ENCODE measurements at places on chromosomes 1 and 21.

- DNase-seq: no peak
These were observed 1.6 kb upstream of the DNMT3L start for GRCh38 chr21:44263221-44263760.

- no peak for DNase-seq
These were observed 5.4 kb downstream of the TMEM59 start for GRCh38 chr1:54047384-54048305.

DNA sequence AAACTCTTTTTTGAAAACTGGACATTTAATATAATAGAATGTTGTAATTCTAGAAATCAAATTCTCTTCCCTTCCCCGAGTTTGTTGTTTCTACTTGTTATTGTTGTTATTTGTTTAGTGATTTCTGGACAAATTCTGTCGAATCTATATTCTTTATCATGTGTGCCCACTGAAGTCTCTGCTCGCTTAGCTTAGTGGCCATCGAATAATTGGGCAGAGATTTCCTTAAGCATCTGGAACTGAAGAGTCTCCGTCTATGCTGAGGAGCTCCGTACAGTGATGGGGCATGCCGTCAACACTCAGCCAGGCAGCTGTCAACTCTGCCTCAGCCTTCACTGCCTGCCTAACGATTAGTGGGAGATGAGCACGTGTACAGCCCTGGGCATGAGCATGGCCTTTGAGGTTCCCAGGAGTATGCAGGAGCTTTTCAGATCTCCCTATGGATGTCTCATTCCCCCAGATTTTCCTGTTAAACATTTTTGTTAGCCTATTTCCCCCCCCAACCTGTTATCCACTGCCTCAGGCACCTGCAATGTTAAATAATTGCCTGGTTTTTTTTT is 66.8 kb downstream of the SLX9 start:
- no peak for DNase-seq

DNA sequence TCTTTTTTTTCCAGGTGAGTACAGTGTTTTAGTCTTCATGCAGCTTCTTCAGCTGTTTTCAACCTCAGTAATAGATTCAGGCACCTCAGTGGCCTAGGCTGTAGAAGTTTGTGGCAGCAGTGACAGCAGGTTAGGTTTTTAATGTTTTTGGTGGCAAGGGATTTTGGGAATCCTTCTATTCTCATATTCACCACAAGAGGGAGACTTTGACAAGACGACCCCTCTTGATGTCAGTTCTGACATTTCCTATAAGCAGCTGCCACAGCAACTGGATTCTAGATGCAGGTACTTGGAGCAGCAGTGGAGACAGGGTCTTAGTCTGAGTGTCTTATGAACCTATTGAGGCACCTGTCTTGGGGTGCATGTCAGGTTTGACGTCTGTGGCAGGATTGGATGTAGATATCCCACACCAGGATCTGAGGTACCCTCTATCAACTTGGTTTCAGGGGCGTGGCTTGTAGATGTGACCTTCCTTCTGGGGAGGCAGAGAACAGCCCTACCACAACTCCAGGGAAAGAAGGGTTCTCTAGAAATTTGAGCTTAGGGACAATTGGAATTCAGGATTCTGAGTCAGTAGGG is 1104.2 kb upstream of the TMPRSS15 start:
- no peak for DNase-seq

- no peak for DNase-seq
These were observed 90.5 kb downstream of the PIK3R3 start for GRCh38 chr1:46041974-46042373.

DNA sequence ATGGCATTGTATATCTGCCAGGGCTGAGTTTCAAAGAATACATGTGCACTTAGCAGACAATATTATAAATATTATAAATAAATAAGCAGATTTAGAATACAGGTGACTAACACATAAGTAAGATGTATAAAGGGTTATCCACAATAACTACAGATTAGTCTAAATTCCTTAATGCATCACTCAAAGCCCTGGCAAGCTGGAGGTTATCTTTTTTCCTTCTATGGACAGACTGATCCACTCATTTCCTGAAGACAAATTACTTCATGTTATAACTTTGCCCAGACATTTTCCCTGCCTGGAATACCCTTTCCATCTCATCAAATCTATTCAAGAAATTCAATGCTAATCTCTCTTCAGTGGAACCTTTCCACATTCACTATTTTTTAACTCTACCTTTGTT is 38.8 kb downstream of the LUZP1 start:
- no peak for DNase-seq

DNA sequence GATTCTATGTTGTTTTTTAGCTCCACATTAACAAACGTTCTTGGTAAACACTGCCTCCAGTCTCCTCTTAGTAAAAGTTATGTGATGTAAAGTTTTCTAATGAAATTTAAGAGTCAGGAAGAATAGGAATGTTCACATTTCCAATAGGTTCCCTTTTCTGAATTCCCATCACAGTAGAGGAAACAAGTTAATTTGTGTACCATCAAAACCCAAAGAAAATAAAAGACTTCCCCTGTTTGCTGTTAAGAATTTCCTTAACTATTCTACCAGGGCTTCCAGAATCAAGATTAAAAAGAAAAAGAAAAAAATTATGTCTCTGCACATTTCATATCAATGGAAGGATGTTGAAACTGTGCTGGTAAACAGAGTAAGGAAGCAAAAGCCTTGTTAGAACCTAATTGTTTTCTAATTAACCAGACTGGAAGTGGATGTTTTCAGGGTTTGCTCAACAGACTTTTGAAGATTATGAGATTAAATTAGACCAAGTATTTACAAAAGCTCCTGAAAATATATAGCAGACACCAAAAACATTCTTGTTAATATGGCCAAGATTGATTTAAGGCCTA is 43.4 kb upstream of the PALMD start:
- no peak for DNase-seq

DNA sequence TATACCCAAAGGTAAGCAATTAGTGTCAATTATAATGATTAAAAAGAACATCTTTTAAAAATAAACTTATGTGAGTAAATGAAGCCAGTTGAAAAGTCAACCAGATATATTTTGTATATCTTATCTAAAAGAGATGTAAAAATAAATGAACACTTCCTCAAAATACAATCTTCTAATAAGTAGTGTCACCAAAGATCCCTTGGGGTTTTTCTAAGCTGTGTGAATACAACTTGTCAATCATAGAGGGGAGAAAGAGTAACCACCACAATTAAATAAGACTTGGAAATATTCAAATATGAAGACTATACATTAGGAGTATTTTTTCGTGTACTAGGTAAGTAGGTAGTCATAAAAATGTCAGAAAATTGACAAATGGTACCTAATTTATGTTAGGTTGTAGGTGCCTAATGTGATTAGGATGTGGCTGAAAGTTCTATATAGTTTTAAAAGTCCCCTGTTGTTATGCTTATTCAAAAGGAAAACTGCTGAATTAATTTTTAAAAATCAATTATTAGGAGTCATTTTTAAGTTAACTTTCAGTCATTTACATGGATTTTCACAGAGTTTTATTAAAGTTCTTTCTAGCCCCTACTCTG is 72.6 kb downstream of the RASAL2 start:
- DNase-seq: no peak

DNA sequence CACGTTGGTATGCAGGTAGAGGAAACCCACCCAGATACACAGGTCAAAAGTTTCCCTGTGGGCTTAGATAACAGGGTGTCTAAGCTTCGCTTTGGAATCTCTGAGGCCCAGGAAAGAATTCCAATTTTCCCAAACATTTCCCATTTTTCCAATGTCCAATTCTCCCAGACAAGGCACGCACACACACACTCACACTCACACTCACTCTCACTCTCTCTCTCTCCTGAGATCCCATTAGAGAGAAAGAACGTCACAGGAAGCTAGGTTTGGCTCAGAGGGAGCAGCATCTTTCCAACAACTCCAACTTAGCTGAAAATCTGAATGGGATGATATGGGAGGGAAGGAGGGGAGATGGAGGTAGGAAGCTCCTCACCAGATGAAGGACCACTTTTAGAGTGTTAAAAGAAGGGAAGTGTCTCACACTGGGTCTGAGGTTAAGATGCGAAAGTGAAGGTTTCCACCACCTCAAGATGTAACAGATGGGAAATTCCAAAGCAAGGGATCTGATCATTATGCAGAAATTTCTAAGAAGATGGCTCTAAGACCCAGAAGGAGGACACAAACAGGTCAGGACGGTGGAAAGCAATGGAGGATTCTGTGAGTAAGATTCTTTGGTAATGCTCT is 63.5 kb downstream of the GNG12 start:
- DNase-seq: no peak

DNA sequence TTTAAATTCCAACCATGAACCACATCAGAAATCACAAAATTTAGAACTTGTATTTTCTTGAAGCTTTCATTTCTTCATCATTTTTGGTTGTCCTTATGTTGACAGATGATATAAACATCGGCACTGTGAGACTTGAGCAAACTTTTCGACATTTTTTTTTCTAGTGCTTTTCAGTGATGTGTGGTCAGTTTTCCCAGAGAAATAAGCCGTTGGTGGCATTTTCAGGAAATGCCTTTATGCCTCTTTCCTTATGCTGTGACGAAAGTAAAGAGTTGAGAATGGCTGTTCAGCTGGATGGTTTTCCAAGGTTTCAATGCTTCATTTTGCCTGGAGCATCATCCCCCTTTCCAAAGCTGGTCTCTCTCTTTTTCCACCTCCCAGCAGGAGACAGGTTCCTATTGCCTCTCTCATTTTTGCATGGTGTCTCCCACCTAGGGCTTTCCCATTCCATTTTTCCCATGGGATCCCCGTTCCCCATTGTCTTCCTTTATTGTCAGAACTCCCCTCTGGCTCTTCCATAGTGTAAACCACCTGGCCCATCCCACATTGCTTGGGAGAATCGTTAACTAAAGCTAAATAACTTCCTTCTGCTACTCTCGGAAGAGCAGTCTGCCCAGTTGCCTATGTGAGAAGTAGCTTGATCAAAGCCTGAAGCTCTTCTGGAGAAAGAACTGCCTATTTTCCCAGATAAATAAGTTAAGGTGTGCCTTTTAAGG is 61.4 kb upstream of the DYNLT5 start:
- no peak for DNase-seq

GRCh38 chr1:42359466-42359865 is 21.1 kb upstream of the RIMKLA start:
- DNase-seq: no peak

DNA sequence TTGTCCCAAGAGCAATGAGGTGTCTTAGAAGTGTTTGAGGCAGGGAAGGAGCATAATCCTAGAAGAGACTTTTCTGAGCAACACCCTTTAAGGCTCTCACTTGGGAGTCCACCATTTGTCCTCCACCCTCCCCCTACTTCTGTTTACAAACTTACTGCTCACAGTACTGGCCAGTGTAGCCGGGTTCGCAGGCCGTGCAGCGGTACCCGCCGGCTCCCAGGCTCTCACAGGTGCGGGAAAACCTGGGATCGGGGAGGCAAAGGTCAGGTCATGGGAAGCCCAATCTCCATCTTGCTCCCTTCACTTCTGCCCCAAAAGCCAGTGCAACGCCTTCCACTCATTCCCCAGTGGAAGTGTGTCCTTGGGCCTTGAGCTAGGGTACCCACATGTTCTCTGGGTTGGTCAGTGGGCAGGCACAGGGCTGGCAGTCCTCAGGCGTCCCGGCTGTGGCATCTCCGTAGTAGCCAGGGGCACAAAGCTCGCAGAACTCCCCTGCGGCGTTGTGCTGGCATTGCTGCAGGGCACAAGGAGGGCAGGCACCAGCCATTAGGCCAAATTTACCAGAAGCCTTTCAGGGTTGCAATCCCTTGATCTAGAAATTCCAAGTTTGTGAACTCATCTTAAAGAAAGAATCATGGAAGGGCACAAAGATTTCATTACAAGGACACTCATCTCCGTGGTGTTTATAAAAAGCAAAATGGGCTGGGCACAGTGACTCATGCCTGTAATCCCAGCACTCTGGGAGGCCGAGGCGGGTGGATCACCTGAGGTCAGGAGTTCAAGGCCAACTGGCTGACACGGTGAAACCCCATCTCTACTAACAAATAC is 49.8 kb downstream of the LDLRAD2 start:
- peak; percentile 77 for DNase-seq

DNA sequence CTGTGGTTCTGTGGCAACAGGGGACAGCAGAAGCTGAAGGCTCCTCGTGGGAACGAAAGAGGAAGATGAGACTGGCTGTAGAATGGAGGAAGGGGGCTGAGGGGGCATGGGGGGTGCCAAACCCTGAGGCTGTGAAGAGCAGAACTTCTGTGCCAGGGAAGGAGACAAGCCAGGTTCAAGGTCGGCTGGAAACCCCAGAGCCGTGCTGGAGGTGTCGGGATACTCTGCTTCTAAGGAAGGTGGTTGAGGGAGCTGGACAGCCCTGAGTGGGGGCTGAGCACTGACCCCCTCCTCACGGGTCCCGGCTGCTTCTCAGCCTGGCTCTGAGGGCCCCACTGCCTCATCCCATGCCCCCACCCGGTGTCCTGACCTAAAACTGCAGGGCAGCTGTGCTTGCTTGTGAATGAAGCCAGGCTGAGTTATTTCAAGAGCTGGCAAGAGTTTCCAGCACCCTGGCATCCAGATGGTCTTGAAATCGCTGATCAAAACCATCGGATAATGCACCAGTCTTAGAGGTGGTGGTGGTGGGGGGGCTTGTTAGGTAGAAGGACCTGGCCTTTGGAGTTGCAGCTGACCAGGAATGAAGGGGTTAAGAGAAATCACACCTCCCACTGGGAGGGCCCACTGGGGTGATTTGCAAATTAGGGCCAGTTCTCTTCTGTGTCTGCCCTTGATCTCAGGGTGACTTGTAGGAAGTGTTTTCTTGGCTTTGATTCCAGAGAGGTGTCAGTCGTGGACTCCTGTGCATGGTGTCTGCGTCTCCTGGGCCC is 218.9 kb upstream of the C1orf174 start:
- DNase-seq: no peak

DNA sequence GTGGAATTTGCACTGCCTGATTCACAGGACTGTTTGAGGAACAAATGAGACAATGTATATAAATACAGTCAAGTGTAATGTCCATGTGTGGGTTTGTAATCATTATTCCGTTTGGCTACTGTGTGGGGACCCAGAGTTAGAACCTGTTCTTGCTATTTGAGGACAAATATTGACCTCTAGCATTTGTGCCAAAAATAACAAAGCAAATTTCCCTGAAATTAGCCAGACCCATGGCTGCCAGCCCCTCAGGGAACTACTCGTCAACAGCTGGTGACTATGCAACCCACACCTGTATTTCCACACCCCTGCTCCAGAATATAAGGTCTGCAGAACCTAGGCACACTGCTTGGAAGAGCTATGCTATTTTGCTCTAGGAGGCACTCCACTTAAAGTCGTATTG is 70.7 kb downstream of the KCNJ6 start:
- DNase-seq: no peak

DNA sequence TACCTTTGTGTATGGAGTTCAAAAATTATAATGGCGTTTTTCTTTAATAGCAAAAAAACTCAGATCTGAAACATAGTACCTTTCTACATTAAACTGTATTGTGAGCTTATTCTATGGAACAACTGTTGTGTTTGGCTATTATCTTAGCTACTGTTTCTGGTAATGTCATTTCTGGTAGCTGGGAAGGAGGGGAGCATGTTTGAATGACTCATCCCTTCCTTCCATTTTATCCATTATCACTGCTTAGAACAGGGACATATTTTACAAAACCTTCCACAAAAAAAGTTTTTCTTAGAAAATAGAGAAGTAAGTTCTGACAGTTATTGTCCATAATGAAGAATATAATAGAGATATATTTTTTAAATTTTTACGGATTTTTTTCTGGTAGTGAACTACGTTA is 128.3 kb downstream of the NRDC start:
- DNase-seq: no peak

Measured in AG08396 (cell line).